Body of pancreas (tissue), 4 donors: ENCODE measurements at places on chromosomes 5 and 9.

- no peaks in the 10 kb centered on the region for H3K27me3 ChIP-seq
- no peak overlapping the region for H3K4me3 ChIP-seq
- H3K36me3 ChIP-seq, result no peaks in the 10 kb centered on the region
Measured at GRCh38 chr5:88819301-88819999, 63.5 kb downstream of the MEF2C start.

DNA sequence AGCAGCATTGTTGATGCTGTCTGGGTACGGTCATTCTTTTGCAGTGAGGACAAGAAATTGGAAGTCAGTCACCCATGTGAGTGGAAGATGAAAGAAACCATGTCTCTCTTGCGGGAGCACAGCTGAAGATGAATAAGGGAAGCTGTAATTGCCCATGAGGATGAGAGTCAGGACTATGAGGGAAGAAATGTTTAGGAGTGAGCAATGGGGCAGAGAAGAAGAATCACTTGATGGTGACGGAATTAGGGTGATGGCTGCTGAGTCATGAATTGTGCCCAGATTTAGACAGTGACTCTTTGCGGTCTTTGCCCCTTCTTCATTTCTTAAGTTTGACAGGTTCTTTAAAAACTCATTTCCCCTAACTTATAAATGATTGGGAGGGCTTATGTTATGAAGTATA is 183.3 kb downstream of the MAST4 start:
- H3K36me3 ChIP-seq, result no peaks in the 10 kb centered on the region
- H3K27me3 ChIP-seq, result no peaks in the 10 kb centered on the region
- H3K4me3 ChIP-seq, result no peak overlapping the region
- H3K4me1 ChIP-seq, result no peaks in the 10 kb centered on the region
- H3K27ac ChIP-seq, result no peak overlapping the region
- no peak for DNase-seq

GRCh38 chr9:124284237-124284831 is 26.6 kb downstream of the NEK6 start:
- H3K27me3 ChIP-seq, result no peaks in the 10 kb centered on the region
- DNase-seq, result no peak
- peak overlapping the region; percentile 10 for H3K27ac ChIP-seq
- H3K36me3 ChIP-seq, result no peaks in the 10 kb centered on the region

- H3K4me1 ChIP-seq, result no peaks in the 10 kb centered on the region
- H3K4me3 ChIP-seq, result no peak overlapping the region
- H3K27ac ChIP-seq, result no peak overlapping the region
Measured at GRCh38 chr5:7902201-7902600, 33.3 kb downstream of the MTRR start.

DNA sequence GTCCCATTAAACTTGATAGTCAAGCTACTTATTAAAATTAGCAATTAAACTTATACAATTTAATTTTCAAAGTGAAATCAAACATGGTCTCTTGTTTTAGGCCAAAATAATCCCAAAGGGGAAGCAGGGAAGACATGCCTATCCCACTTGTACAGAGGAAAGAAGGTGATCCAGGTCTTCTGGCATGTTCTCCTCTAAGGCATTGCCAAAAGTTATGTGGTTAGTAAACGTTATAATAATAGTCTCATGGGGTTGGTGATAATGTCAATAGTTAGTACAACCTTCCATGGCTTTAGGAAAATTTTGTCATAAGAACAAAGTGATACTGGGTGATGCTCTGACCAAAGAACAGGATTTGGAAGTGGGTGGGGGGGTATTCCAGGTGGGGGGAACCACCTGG is 52.8 kb downstream of the ROR2 start:
- no peaks in the 10 kb centered on the region for H3K27me3 ChIP-seq
- no peak for DNase-seq

DNA sequence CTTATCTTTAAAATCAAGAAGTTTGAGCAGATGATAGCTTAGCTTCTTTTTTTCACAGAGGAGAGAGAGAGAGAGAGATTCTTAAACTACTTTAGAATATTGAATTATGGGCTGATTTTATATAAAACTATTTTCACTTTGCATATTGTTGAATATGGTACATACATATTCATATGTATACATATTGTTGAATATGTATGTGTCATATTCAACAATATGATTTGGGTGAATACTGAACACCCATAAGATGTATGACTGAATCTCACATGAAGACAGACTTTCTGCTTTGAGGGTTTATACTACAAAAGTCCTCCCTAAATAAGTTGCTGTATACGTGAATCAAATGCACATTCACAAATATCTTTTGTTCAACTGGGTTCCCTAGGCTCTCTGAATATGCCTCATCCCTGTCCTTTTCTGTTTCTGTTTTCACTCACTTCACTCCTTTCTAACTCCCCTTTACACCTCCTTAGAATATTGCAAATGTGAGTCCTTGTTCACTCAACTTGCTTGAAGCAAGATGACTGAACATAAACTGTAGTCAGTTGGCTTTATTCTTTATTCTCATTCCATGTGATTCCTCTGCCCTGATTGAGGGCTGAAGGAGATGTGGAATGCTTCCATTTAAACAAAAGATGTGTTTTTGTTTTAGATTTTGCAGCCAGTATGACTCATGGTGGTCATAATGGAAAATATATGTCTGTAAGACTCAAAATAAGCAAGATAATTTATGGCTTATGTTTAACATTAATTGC is 225.4 kb upstream of the DAB2 start:
- no peaks in the 10 kb centered on the region for H3K27me3 ChIP-seq
- H3K27ac ChIP-seq, result no peak overlapping the region
- no peak for DNase-seq
- H3K4me1 ChIP-seq, result no peaks in the 10 kb centered on the region

GRCh38 chr5:168681556-168682183 is 102.5 kb upstream of the PANK3 start:
- H3K4me1 ChIP-seq, result no peaks in the 10 kb centered on the region
- H3K27me3 ChIP-seq, result no peaks in the 10 kb centered on the region
- no peak for DNase-seq
- no peak overlapping the region for H3K4me3 ChIP-seq
- H3K36me3 ChIP-seq, result no peaks in the 10 kb centered on the region

- no peak overlapping the region for H3K27ac ChIP-seq
- no peaks in the 10 kb centered on the region for H3K4me1 ChIP-seq
- no peak overlapping the region for H3K4me3 ChIP-seq
Measured at GRCh38 chr9:137379761-137380161, 43.2 kb downstream of the EXD3 start.

- H3K4me3 ChIP-seq, result no peak overlapping the region
- no peaks in the 10 kb centered on the region for H3K4me1 ChIP-seq
- no peak overlapping the region for H3K27ac ChIP-seq
- no peaks in the 10 kb centered on the region for H3K27me3 ChIP-seq
- H3K36me3 ChIP-seq, result no peaks in the 10 kb centered on the region
Measured at GRCh38 chr5:92484484-92484883, 1096.5 kb downstream of the NR2F1-AS1 start.

- peaks cover 87% of the 10 kb centered on the region for H3K4me1 ChIP-seq
- no peaks in the 10 kb centered on the region for H3K36me3 ChIP-seq
- H3K27me3 ChIP-seq, result no peaks in the 10 kb centered on the region
Measured at GRCh38 chr5:160926428-160926827, 74.4 kb upstream of the ATP10B start.

- no peaks in the 10 kb centered on the region for H3K27me3 ChIP-seq
- DNase-seq, result no peak
- no peak overlapping the region for H3K27ac ChIP-seq
- H3K4me1 ChIP-seq, result no peaks in the 10 kb centered on the region
- no peak overlapping the region for H3K4me3 ChIP-seq
Measured at GRCh38 chr5:76831110-76831452, 12.3 kb downstream of the F2RL1 start.

DNA sequence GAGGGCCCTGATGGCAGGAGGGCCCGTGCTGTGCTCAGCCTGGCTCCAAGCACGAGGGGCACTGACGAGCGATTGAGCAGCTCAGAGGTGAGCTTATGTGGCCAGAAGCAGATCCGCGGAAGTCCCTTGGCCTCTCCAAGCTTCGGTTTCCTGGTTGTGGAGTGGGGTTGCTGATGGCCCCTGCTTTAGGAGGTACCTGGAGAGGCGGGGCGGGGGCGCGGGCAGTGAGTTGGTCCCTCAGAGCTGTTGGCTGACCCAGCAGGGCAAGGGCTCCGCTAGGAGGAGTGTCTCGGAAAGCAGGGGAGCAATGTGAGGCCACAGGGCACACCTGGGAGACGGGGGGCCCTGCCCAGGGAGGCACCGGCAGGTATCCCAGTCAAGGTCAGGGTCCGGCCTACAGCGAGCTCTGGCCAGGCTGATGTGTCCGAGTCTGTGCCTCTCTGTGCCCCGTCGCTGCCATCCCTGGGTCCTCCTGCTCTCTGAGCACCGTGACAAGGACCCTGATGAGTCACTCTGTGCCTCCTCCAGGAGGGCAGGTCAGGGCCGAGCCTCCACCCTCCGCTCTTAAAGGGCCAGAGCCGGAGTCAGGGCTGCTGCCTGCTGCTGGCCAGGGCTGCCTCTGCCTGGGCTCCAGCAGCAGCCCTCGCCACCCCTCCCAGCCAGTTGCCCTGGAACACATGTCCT is 14.8 kb downstream of the NCS1 start:
- no peak overlapping the region for H3K4me3 ChIP-seq
- H3K36me3 ChIP-seq, result no peaks in the 10 kb centered on the region
- DNase-seq, result peak; percentile 69
- peaks cover 49% of the 10 kb centered on the region for H3K4me1 ChIP-seq

DNA sequence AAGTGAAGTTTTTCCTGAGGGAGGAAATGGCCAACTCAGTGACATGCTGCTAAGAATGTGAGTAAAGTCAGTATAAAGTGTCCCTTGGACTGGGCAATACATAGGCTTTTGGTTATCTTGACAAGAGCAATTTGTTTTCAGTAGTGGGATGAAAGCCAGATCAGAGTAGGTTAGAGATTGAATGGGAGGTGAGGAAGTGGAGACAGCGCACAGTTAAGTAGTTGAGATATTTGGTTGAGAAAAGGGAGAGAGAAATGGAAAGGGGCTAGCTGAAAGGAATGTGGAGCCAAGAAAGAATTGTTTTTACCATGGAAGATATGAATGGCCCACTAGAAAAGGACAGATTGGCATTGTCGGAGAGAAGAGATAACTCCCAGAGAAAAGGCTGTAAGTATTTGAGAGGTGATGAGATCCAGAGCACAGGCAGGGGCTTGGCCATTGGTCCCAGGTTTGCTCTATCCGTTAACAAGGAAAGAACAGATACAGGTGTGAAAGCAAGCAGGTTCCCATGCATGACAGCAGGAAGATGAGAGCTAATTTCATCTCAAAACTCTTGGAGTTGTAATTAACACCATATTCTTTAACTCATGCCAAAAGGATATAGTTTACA is 392.0 kb downstream of the NR2F1-AS1 start:
- H3K27ac ChIP-seq, result no peak overlapping the region
- no peaks in the 10 kb centered on the region for H3K36me3 ChIP-seq
- H3K4me3 ChIP-seq, result no peak overlapping the region
- DNase-seq, result no peak
- no peaks in the 10 kb centered on the region for H3K27me3 ChIP-seq
- H3K4me1 ChIP-seq, result peaks cover 6% of the 10 kb centered on the region

GRCh38 chr5:178642351-178642909 is 15.6 kb upstream of the CLK4 start:
- no peak for DNase-seq
- no peak overlapping the region for H3K4me3 ChIP-seq
- no peaks in the 10 kb centered on the region for H3K36me3 ChIP-seq
- no peaks in the 10 kb centered on the region for H3K27me3 ChIP-seq
- no peaks in the 10 kb centered on the region for H3K4me1 ChIP-seq

GRCh38 chr5:154214371-154215106 is 24.0 kb downstream of the GALNT10 start:
- no peaks in the 10 kb centered on the region for H3K27me3 ChIP-seq
- no peak for DNase-seq
- H3K4me3 ChIP-seq, result no peak overlapping the region
- no peak overlapping the region for H3K27ac ChIP-seq

- no peak overlapping the region for H3K27ac ChIP-seq
- no peaks in the 10 kb centered on the region for H3K27me3 ChIP-seq
- H3K4me1 ChIP-seq, result peaks cover 4% of the 10 kb centered on the region
- no peak overlapping the region for H3K4me3 ChIP-seq
Measured at GRCh38 chr9:19922476-19923118, 133.8 kb upstream of the SLC24A2 start.

DNA sequence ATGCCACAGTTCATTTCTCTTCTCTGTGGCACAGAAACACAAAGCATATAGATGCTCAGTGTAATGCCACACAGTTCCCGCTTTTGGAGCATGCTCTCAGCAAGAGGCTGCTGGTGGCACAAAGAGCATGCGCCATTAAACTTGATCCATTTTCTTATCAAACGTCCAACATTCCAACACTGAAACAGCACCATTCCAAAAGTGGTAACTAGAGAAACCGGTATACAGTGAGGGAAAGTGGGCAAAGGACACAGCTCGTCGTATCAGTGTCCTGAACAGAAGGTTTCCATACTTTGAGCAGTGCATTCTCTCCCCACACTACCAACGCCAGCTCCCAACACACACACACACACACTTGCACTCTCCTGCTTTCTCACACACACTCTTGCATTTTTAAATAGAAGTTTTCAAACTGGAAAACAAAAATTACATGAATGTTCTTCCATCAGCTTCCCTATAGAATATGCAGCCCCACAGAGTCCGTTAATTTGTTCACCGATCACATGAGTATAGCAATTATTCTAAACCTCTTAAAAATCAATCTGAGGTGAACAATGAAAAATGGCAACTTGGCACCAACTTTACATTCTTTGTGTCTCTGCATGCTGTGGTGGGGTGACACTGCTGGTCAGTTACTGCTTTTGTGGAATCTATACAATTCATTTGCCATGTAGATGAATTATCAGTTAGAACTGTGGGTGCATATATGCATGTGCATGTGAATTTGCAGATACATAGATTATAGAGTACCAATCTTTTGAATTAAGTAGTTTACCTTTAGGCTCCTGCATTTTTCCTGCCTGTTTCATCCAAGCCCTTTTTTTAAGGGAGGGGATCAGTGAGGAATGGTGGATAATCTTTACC is 5.7 kb downstream of the NFIB start:
- H3K27ac ChIP-seq, result peak overlapping the region; percentile 98
- H3K4me1 ChIP-seq, result peaks cover 56% of the 10 kb centered on the region
- DNase-seq, result peak; percentile 57
- no peaks in the 10 kb centered on the region for H3K27me3 ChIP-seq
- no peaks in the 10 kb centered on the region for H3K36me3 ChIP-seq
- no peak overlapping the region for H3K4me3 ChIP-seq

- H3K27me3 ChIP-seq, result no peaks in the 10 kb centered on the region
- H3K27ac ChIP-seq, result no peak overlapping the region
- DNase-seq, result no peak
- H3K36me3 ChIP-seq, result no peaks in the 10 kb centered on the region
- H3K4me1 ChIP-seq, result peaks cover 33% of the 10 kb centered on the region
Measured at GRCh38 chr5:133967124-133967523, 1.3 kb downstream of the C5orf15 start.

DNA sequence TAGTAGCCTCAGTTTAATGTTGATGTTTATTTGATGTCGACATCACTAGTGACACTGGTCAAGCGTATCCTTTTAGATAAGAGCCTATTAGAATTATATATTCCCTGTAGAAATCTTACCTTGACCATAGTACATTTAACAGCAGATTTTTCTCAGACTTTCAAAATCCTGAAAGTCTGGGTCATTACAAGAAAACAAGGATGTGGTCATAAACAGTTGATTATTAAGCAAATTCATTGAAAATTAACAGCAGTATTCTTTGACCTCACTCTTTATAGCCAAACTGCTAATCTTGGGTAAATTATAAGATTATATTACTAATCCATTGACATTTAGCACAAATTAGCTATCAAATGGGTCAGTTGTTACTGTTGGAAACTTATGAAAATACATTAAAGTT is 83.4 kb downstream of the GHR start:
- no peaks in the 10 kb centered on the region for H3K27me3 ChIP-seq
- H3K27ac ChIP-seq, result no peak overlapping the region
- H3K36me3 ChIP-seq, result no peaks in the 10 kb centered on the region
- H3K4me3 ChIP-seq, result no peak overlapping the region
- no peak for DNase-seq

GRCh38 chr5:133307275-133307674 is 255.5 kb downstream of the HSPA4 start:
- no peak overlapping the region for H3K4me3 ChIP-seq
- DNase-seq, result no peak
- no peaks in the 10 kb centered on the region for H3K27me3 ChIP-seq
